Right cardiac atrium (tissue), 5 donors: ENCODE measurements at places on chromosomes 16 and 17.

GRCh38 chr17:4074831-4075495 lies 67.9 kb downstream of the ZZEF1 start:
- no peak for DNase-seq

GRCh38 chr17:60661489-60661888 lies 16.2 kb upstream of the BCAS3 start:
- DNase-seq: no peak

DNA sequence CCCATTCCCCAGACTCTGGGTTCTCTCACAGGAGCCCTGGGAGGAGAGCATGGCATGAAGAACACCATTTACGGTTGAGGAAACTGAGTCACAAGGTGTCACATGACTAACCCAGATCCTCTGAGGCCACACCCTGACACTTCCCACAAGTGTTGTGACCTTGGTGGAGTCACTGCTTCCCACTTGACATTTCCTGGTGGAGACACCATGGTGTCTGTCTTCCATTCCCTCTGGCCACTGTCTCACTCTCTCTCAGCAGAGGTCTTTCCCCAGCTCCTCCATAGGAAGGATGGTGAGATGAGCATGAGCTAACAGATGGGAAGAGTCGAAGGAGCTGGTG lies 116.2 kb downstream of the GNAO1 start:
- DNase-seq: no peak

GRCh38 chr17:67520252-67520906 lies 143.3 kb downstream of the PITPNC1 start:
- no peak for DNase-seq

DNA sequence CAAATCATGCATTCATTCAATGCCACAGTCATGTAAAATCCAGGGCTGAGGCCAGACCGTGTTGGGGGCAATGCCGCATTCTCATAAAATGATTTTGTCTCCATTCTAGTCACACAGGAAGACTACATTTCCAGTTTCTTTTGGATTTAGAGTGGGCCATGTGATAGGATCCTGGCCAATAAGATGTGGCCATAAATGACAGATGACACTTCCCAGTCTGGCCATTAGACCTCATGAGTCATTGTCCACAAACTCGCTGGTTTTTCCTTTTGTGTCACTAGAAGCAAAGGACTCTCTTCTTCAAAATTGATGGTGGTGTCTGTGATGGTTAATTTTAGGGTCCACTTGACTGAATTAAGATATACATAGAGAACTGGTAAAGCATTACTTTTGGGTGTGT lies 352.3 kb downstream of the UTP18 start:
- no peak for DNase-seq

DNA sequence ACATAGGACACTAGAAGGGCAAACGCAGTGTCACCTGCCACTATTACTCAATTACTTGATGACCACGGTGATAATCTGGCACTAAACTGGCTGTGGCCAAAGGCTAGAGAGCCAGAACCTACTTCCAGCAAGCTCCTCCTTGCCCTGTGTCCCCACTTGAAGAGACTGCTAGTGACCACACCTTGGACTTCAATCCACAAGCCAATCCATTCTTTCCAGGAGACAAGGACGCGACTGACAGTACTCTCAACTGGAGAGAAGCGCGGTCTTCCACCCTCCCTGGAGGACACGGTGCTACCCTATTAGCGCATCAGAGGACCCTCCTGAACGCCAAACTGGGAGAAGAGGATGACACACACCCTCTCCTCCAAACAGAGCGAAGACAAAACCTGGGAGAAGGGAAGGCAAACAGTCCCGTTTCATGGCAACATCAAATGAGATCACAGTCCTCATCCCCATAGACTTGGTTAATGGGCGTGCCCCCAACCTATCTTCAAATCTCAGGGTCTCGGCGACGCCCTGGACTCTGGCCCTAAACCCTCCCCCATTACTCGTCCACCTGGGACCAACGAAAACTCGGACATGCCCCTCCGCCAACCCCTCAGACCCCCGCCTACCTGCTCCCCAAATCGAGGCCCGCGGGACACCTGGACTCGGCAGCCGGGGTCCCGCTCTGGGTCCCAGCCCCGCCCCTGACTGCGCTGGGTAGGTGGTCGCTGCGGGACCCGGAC lies 508 bp downstream of the FLCN start:
- DNase-seq: peak; percentile 32

DNA sequence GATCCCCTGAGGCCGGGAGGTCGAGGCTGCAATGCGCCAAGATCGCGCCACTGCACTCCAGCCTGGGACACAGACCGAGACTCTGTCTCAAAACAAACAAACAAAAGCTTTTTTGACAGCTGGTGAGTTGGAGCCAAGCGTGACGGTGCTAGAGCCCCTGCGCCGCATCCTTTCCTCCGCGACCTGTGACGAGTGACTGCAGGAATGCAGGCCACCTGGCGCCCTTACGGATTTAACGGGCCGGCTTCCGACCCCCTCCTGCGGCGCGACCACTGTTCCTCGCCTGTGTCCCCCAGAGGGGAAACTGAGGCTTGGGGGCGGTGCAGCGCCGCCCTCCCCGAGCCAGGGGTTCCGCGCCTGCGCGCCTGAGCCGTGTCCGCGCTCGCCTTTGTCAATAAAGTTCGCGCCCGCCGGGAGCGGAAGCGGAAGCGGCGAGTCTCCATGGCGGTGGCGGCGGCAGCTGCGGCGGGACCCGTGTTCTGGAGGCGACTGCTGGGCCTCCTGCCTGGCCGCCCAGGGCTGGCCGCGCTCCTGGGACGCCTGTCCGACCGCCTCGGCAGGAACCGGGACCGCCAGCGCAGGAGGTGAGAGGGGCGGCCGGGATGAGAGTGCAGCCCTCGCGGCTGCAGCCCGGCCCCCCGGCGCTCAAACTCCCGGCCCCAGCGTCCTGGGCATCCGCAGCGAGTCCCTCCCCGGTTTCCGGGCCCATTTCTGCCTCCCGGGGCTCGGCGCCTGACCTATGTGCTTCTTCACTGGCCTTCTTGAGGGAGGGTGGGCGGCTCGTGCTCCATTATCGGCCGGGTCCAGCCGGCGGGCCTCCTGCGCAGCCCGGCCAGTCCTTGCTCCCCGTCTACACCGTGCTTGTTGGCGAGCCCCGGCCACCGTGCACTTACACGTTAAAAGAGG lies at the start of gene PGS1:
Gene PGS1 (plus strand): TSS at position 425 of the 906 bp plus-strand sequence. CDS start 17 bp downstream, at position 442.
- DNase-seq: peak; percentile 94

DNA sequence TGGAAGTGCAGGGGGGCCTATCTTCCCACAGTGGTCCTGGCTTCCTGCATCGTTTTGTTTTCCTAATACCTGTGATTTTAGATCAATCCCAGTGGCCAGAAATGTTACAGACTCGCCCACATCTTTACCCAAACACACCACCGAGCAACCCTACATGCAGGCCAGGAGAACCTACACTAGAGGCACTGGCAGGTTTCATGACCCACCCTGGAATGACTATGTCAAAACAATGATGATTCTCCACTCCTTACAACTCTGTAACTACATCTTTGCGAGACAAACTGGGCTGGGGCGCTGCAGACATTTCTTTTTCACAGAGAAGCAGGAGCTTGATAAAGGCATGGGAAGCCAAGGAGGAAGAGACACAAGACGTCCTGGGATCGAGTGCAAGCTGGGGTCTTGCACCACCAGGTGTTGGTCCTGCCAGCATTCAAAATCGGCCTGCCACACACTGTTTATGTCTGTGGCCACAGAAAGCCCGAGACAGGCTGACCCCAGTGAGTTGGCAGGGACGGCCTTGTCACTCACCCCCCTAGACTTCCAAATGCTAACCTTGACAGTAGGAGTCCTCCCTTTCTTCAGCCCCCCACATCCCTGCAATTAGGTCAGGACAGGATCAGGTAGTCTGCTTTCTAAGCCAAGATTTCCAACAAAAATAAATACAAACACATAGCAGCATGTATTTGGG lies 32.5 kb downstream of the UBE2O start:
- no peak for DNase-seq

DNA sequence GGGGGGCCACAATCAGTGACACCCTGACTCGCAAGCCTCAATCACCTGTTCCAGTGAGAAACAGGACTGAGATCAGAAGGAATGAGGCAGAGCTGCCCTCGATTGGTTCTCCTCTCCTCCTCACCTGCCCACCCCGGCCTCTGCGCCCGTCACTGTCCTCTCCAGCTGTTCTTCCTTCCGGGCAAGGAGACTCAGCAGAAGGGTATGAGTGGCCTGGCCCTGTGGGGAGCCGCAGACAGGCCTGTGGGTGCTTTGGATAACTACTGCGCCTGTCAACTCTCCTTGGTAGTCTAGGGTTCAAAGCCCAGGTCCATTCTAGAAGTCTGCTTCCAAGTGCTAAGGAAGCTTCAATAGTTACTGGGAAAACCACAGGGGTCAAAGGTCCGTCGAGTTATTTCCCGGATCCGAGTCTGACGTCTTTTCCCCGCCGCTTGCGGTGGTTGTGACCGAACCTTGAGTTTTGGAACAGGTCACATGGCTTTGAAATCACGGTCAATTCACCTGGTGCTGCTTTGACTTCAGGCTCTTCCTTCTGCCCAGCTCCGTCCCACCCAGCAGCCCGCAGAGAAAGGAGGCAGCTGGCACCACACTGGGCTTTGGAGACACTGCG lies 8.3 kb downstream of the CARD14 start:
- DNase-seq: no peak

- no peak for DNase-seq
These were observed 30.0 kb upstream of the SLC38A10 start for GRCh38 chr17:81324851-81325713.

DNA sequence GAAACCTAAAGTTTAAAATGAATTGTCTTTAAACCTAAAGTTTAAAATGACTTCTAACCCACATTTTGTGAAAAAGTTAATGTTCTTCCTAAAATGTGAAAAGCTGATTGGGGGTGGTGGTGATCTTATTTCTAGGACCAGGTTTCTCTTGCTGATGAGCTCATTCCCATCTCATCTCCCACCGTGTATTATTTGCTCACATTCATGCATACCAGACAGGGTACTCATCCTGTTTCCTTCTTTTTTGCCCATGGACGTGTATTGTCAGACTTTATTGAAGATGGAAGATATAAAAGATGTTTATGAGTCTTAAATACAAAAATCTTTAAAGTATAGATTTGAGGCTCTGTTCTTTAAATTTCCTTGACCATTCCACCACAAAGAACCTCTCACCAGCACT lies 70.1 kb upstream of the MPHOSPH6 start:
- no peak for DNase-seq

DNA sequence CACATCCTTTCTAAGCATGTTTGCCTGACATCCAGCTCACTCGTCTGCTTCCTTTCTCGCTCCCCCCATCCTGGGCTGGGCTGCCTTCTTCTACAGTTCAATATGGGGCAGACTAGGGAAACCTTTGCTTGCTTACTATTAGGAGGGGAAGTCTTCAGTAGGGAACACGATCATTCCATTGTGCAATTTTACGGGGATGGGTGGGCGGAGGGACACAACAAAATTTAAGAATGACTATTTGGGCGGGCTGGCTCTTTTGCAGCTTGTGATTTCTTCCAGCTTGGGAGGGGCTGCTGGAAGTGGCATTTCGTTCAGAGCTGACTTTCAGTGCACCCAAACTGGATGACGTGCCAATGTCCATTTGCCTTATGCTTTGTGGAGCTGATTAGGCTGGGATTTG lies 25.4 kb downstream of the PCTP start:
- peak; percentile 18 for DNase-seq

- DNase-seq: no peak
These were observed 293.2 kb upstream of the MON1B start for GRCh38 chr16:76897816-76898215.

DNA sequence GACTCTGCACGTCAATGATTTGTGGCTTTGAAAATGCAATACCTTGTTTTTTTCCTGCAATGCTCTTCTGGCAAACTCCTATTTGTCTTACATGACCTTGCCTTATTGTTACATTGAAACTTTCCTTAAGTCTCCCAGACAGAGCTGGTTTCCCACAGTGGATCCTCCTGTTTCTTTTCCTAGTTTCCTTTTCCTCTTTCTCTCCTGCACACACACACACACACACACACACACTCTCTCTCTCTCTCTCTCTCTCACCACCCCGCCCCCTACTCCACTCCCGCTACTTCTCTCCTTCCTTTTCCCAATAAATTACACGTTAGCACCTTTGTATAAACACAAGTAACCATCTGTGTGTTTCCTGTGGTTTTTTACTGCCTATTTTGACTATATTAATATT lies 2.3 kb downstream of the ORC6 start:
- no peak for DNase-seq

GRCh38 chr17:47304186-47304585 lies 19.6 kb upstream of the EFCAB13 start:
- no peak for DNase-seq

DNA sequence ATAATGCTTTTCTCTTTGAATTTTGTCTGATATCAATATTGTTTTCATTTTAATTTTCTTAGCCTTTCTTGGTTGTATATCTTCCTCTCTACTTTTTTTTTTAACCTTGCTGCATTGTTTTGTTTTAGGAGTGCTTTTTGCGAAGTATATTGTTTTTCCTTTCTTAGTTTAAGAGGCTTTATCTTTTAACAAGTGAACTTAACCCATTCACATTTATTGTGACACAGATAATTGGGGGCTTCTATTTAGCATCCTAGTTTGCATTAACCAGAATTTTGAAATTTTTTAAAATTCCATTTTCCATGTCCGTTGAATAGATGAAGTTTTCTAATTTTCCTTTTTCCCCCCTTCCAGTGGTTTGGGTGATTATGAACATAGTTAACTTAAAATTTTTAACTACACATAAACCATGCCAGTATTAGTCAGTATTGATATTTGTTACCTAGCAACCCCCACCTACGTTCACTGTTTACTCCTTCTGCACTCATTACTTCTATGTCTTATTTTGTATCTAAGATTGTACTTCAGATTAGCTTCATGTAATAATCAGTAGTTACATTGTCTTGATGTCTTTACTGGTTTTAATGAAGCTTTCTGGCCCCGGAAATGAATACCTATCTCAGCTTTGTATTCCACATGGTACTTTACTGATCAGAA lies 44.4 kb downstream of the TNRC6A start:
- no peak for DNase-seq

DNA sequence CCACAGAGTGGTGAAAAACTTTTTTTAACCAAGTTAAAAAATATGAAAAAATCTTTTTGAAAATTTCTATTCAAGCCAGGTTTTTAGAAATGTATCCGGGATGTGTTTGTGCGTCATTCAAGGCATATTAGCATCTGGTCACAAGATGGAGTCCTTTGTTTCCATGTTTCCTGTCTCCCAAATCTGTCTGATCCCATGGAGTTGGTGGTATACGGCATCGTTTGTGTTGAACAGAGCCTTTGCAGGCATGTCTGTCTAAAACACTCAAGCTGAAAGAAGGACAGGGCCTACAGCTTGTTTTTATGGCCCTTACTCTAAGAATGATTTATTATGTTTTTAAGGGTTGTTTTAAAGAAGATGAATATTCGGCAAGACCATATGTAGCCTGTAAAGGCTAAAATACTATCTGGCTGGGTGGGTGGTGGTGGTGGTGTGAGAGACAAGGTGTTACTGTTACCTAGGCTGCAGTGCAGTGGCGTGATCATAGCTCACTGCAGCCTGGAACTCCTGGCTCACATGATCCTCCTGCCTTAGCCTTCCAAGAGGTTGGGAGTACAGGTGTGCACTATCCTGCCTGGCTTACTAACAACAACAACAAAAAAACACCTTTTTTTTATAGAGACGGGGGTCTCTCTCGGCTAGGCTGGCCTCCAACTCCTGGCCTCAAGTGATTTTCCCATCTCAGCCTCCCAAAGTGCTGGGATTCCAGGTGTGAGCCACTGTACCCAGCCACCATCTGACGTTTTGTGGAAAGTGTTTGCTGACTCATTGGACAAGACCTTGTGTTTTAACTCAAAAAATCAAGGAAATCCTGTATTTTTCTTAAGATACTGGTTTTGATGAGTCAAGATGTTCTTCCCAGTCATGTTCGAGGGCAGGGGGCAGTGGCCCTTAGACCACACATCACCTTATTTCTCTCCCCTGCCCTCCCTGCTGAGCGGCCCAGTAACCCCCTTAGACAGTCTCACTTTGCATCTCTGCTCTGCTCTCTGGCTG lies 52.2 kb downstream of the NDE1 start:
- no peak for DNase-seq
